Progenitor cell of endocrine pancreas (in vitro differentiated cells): ENCODE measurements at places on chromosomes 5 and 9. TPM values are rescaled to one million over a fixed set of nuclear protein-coding genes. Genes with fewer than 3 reads are reported as not detected.

Gene SLC36A3
- not detected in 2 replicates for total RNA-seq

Gene MRPL50
- total RNA-seq: 14.4 and 16.1 TPM in 2 replicates

GRCh38 chr9:132590318-132591182 is 8.1 kb downstream of the BARHL1 start:
- no peak overlapping the region for H3K4me3 ChIP-seq
- no peaks in the 10 kb centered on the region for H3K4me1 ChIP-seq
- DNase-seq: no peak
- peak overlapping the region; percentile 62 for H3K27ac ChIP-seq
- peaks cover 11% of the 10 kb centered on the region for H3K36me3 ChIP-seq

DNA sequence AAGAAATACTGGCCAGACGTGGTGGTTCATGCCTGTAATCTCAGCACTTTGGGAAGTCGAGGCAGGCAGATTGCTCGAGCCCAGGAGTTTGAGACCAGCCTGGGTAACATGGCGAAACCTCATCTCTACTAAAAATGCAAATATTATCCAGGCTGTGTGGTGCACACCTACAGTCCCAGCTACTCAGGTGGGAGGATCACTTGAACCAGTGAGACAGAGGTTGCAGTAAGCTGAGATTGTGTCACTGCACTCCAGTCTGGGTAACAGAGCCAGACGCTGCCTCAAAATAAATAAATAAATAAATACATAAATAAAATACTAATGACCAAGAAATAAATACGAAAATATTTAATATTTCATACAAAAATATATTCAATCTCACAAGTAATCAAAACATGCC is 18.8 kb downstream of the KLF9 start:
- no peak overlapping the region for H3K27ac ChIP-seq
- H3K27me3 ChIP-seq: peaks cover 4% of the 10 kb centered on the region
- H3K36me3 ChIP-seq: no peaks in the 10 kb centered on the region
- H3K4me3 ChIP-seq: no peak overlapping the region
- no peak for DNase-seq
- H3K4me1 ChIP-seq: no peaks in the 10 kb centered on the region

- no peak for DNase-seq
- no peaks in the 10 kb centered on the region for H3K4me1 ChIP-seq
- H3K27me3 ChIP-seq: no peaks in the 10 kb centered on the region
- no peaks in the 10 kb centered on the region for H3K36me3 ChIP-seq
- no peak overlapping the region for H3K4me3 ChIP-seq
These were observed 55.5 kb downstream of the SYK start for GRCh38 chr9:90857091-90857490.

DNA sequence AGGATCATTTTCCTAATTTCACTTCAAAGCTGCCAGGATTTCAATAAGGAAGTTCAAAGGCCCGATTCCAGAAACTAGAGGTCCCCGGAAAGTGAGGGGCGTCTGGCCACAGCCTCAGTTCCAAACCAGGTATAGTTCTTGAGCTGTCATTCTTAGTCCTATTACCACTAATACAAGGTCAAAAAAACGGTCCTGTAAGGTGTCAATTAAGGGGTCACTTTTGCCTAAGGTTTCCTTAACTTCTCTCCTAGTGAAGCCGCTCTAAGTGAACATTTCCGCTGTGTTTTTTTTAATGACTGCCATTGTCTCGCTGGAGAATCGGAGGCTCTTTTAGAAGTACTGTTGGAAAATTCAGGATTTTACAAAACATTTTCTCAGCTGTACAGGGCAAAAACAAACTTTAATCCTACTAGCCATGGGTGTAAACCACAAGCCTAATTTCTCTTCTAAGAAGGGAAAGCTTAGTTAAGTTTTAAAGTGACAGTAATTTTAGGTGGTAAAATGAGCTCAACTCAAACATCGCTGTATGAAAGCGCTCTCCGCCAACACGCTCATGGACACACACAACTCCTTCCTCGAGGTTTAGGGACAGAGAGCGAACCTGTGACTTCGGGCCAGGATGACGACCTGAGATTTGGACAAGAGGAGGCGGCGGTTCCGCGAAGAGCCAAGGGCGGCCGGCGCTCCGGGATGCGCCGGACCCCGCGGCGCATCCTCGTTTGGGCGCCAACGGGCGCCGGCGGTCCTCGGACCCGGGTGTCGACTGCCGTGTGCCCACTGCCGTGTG is 76.7 kb upstream of the IFNE start:
- no peak for DNase-seq
- H3K36me3 ChIP-seq: no peaks in the 10 kb centered on the region
- H3K27me3 ChIP-seq: no peaks in the 10 kb centered on the region
- H3K4me3 ChIP-seq: peak overlapping the region; percentile 96
- H3K4me1 ChIP-seq: peaks cover 36% of the 10 kb centered on the region

Gene PLPP1
- 7.9 and 10.6 TPM in 2 replicates for total RNA-seq

DNA sequence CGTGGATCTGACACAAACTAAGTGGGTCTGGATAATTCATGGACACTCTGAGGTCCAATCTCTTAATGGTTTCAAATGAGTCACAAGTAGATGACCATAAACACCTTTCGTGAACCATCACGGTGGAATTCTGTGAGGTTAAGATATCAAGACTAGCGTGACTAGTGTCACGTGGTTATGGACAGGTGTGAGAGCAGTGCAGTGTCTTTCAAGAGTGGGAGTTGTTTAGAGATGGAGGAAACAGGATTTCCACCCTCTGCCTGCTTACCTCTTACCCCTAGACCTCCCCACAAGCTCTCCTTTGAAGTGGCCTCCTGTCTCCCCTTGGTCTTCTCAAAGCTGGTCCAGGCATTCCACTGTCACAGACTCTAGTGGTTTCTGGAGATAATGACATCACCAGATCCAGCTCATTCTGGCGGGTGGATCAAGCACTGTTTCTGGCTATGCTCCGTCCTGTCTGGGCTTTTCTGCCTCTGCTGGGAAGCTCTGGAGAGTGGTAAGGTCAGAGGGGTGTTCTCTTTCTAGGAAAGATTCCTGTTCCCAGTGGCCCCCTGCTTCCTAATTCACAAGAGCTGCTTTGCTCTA is 20.0 kb upstream of the ZNF782 start:
- no peaks in the 10 kb centered on the region for H3K27me3 ChIP-seq
- DNase-seq: no peak
- H3K4me3 ChIP-seq: no peak overlapping the region

Gene SMIM33
- not detected in 2 replicates for total RNA-seq

Gene LRRC19
- not detected in 2 replicates for total RNA-seq

- peaks cover 15% of the 10 kb centered on the region for H3K27me3 ChIP-seq
- H3K4me1 ChIP-seq: no peaks in the 10 kb centered on the region
These were observed 75.0 kb upstream of the XPA start for GRCh38 chr9:97772145-97772544.

Gene FAM78A
- total RNA-seq: 1.9 and 2.0 TPM in 2 replicates

- H3K36me3 ChIP-seq: no peaks in the 10 kb centered on the region
- no peaks in the 10 kb centered on the region for H3K4me1 ChIP-seq
These were observed 591.5 kb downstream of the RAB3C start for GRCh38 chr5:59174248-59174844.

- no peak for DNase-seq
- H3K4me1 ChIP-seq: no peaks in the 10 kb centered on the region
- no peak overlapping the region for H3K4me3 ChIP-seq
These were observed 59.4 kb downstream of the ZNF354C start for GRCh38 chr5:179119415-179120170.

- no peak overlapping the region for H3K4me3 ChIP-seq
- no peak for DNase-seq
- no peak overlapping the region for H3K27ac ChIP-seq
- H3K36me3 ChIP-seq: peaks cover 3% of the 10 kb centered on the region
- H3K27me3 ChIP-seq: peaks cover 19% of the 10 kb centered on the region
These were observed 14.9 kb downstream of the CEL start for GRCh38 chr9:133076691-133077090.

DNA sequence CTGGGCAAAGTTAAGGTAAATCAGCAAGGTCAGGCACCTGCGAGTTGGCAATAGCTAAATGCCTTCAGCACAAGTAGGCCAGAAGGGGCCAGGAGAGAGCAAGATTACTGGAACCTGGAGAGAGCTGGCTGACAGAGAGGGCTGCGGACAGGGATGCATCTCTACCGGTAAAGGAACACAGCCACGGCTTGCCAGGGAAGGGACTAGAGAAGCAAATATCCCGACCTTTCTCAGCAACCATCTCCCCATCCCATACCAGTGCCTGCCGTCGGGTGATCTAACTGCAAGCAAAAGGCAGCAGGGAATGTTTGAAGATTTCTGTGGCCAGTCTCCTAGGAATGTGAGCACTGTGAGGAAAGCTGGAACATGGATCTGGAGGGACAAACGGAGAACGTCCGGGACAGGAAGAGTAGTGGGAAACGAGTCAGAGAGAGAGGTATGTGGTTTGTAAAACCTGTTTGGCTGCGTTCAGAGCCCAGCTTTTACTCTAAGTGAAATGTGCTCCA is 15.9 kb upstream of the ABLIM3 start:
- no peak overlapping the region for H3K4me3 ChIP-seq
- peaks cover 6% of the 10 kb centered on the region for H3K4me1 ChIP-seq
- no peak for DNase-seq
- H3K27ac ChIP-seq: no peak overlapping the region
- H3K36me3 ChIP-seq: no peaks in the 10 kb centered on the region

- H3K27ac ChIP-seq: peak overlapping the region; percentile 49
- H3K4me1 ChIP-seq: no peaks in the 10 kb centered on the region
- H3K4me3 ChIP-seq: no peak overlapping the region
- peaks cover 14% of the 10 kb centered on the region for H3K36me3 ChIP-seq
- no peaks in the 10 kb centered on the region for H3K27me3 ChIP-seq
These were observed 126.3 kb upstream of the FOXD4L5 start for GRCh38 chr9:65411336-65411735.

Gene PSD2
- 0.14 and 0.18 TPM in 2 replicates for total RNA-seq

Gene LHX6
- total RNA-seq: 1.6 and 3.1 TPM in 2 replicates

GRCh38 chr5:151779531-151780125 is 7.9 kb downstream of the G3BP1 start:
- H3K27me3 ChIP-seq: no peaks in the 10 kb centered on the region
- DNase-seq: no peak
- peaks cover 54% of the 10 kb centered on the region for H3K4me1 ChIP-seq
- H3K4me3 ChIP-seq: no peak overlapping the region
- H3K27ac ChIP-seq: no peak overlapping the region

DNA sequence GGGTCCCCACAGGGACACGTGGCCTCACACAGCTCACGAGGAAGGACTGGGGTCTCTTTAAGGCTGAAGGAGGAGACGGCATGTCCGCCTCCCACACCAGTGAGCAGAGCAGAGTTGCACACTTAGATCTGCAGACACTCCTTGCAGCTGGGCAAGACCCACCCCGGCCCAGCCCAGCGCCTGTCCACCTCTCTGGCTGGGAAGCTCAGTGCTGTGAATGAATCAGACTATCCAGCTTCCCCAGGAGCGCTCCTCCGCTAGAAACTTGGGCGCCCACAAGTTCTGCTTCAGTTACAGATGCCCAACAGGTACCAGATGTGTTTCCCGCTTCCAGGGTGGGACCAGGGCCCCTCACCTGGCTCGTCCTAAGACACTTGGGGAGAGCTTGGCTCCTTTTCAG is 78.9 kb downstream of the NSUN2 start:
- no peaks in the 10 kb centered on the region for H3K36me3 ChIP-seq
- H3K27ac ChIP-seq: no peak overlapping the region
- H3K4me1 ChIP-seq: no peaks in the 10 kb centered on the region

DNA sequence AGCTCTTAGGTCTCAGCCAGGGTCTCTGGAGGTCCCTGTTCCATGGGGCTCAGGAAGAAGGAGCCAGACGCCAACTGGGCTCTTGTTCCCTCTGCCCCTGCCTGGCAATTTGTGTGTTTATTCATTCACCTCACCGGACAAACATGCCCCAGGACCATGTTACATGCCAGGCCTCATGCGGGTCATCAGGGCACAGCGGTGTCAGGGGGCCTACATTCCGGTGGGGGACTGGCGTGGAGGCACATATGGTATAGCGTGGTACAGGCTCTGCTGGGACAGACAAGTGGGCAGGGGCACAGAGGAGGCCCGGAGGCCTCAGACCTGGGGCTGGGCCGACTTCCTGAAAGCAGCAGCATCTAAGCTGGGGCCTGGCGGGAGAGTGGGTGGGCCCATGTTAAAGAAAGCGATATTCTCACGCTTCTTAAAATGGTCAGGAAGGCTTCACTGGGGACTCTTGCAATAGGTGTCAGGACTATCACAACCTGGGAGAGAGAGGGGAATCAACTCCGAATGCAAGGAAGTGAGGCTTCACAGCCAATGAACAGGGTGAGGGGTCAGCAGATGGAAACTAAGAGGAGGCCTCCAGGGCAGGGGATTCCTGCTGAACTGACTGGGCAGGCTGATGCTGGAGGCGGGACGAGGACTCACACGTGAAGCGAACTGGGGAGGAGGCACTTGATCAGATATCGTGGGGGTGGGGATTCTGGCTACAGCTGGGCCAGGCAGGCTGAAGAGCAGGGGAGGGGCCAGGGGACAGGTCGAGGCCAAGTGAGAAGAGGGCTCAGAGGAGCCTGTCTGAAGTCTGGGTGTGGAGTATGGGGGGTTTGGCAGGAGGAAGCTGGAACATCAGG is 41.9 kb downstream of the NCS1 start:
- H3K27me3 ChIP-seq: no peaks in the 10 kb centered on the region
- H3K4me3 ChIP-seq: no peak overlapping the region
- peaks cover 1% of the 10 kb centered on the region for H3K36me3 ChIP-seq
- H3K4me1 ChIP-seq: peaks cover 15% of the 10 kb centered on the region
- peak overlapping the region; percentile 21 for H3K27ac ChIP-seq

DNA sequence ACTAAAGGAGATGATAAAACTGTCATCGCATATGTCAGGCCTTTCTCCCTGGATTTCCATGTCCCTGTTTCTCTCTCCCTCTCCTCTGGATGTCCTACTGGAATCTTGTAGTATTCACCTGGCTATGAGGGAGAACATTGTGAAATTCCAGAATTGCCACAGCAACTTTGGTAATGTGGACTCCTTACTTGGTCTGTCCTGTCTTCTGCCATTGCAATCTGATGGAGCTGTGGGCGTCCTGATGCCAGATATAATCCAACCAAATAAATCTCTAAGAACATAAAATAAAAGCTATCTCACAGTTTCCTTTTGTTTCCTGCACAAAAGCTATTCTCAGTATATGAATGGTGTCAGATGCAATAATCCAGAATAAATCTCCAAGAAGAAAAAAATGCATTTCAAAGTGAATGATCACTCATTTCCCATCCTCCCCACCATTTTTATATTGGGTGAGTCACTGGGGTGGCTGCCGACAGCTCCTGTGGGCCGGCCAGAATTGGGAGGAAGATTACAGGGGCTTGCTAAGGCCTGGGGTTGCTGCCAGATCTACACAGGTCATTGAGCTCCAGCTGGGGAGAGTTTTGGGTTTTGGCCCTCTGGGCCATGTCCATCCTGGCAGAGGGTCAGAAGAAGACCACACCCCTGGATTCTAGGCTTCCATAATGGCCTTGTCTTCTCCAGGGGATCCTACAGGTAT is 160.7 kb upstream of the PITX1 start:
- no peak overlapping the region for H3K4me3 ChIP-seq
- H3K36me3 ChIP-seq: no peaks in the 10 kb centered on the region
- DNase-seq: no peak
- no peak overlapping the region for H3K27ac ChIP-seq
- peaks cover 29% of the 10 kb centered on the region for H3K27me3 ChIP-seq

GRCh38 chr9:70761139-70761670 is 346.7 kb upstream of the KLF9 start:
- no peaks in the 10 kb centered on the region for H3K27me3 ChIP-seq
- H3K36me3 ChIP-seq: no peaks in the 10 kb centered on the region
- H3K4me1 ChIP-seq: no peaks in the 10 kb centered on the region
- H3K4me3 ChIP-seq: no peak overlapping the region
- no peak overlapping the region for H3K27ac ChIP-seq

- peak; percentile 81 for DNase-seq
- H3K4me1 ChIP-seq: no peaks in the 10 kb centered on the region
- peaks cover 18% of the 10 kb centered on the region for H3K27me3 ChIP-seq
- no peak overlapping the region for H3K4me3 ChIP-seq
- H3K36me3 ChIP-seq: no peaks in the 10 kb centered on the region
These were observed 57.7 kb downstream of the DUSP1 start for GRCh38 chr5:172713113-172713808.

GRCh38 chr5:69248019-69248418 is 13.3 kb downstream of the CDK7 start:
- H3K27me3 ChIP-seq: no peaks in the 10 kb centered on the region
- no peaks in the 10 kb centered on the region for H3K4me1 ChIP-seq
- peaks cover 26% of the 10 kb centered on the region for H3K36me3 ChIP-seq
- DNase-seq: no peak
